ENCODE measurements at places on chromosomes 2 and 18. TPM values are rescaled to one million over a fixed set of nuclear protein-coding genes. Genes with fewer than 3 reads are reported as not detected.

The CHRNA1 gene
- not detected for total RNA-seq

The DIPK1C gene
- total RNA-seq = not detected

The CDKL4 gene
- total RNA-seq = 0.31 TPM

The FAM228A gene
- total RNA-seq = not detected

- DNase-seq = no peak
- no peak overlapping the region for H3K4me3 ChIP-seq
- H3K4me1 ChIP-seq = no peaks in the 10 kb centered on the region
- H3K36me3 ChIP-seq = no peaks in the 10 kb centered on the region
- H3K27ac ChIP-seq = no peak overlapping the region
- H3K27me3 ChIP-seq = no peaks in the 10 kb centered on the region
Measured at GRCh38 chr2:29618024-29618423, 303.4 kb downstream of the ALK start.

DNA sequence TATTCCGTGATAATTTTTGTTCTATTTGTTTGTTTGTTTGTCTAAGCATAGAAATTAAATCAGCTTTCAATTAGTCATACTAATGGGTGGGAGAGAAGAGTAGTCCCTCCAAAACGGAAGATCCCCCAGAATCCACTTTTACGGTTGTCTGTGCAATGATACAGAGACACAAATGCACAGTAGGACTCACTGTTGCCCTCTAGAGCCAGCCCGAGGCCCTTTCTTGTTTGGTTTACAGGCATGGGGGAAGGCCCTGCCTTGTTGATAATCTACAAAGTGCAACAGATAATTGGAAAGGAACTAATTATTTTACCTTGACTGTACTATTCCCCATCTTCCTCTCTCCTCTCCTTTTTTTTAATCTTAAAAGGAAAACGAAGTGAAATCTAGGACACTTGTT, 121.1 kb downstream of the ACOXL start:
- peaks cover 37% of the 10 kb centered on the region for H3K4me1 ChIP-seq
- H3K36me3 ChIP-seq = no peaks in the 10 kb centered on the region
- H3K4me3 ChIP-seq = no peak overlapping the region
- H3K27me3 ChIP-seq = no peaks in the 10 kb centered on the region
- no peak overlapping the region for H3K27ac ChIP-seq

DNA sequence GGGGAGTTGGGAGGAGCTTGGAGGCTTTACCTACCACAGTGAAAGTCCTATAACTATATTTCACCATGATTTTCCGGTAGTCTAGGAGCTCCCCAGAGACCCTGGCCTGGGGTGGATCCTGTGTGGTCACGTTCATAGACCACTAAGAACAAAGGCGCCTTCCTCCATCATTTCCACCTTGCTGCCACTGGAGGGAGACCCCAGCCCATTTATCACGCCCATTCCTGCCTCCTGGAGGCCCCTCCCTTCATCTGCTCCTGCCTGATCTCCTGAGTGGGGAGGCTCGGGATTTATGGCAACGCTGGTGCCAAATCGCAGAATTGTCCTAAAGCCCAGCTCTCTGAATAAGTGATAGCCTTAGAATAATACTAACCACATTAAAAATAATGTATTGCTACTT, 507.6 kb upstream of the SPHKAP start:
- H3K4me3 ChIP-seq = no peak overlapping the region
- no peaks in the 10 kb centered on the region for H3K36me3 ChIP-seq
- H3K27me3 ChIP-seq = no peaks in the 10 kb centered on the region
- H3K4me1 ChIP-seq = no peaks in the 10 kb centered on the region
- no peak overlapping the region for H3K27ac ChIP-seq

DNA sequence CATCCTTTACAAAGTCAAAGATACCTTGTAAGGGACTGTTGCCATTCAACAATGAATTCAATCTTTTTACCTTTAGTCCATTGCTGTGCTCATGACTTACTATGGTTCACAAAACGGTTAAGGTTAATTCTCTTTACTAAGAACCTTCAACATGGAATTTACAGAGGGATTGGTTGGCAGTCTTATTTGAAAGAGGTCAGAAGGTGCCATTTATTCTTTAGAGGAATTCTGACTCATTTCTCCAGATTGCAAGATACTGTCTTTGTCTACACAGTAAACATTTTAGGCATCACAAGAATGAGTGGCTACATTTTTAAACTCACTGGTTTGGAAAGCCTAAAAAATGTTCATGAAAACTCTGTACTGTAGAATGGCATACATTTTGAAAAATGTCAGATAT, 17.4 kb downstream of the KCNH7 start:
- no peak for DNase-seq
- no peaks in the 10 kb centered on the region for H3K27me3 ChIP-seq
- H3K27ac ChIP-seq = no peak overlapping the region
- H3K36me3 ChIP-seq = no peaks in the 10 kb centered on the region

GRCh38 chr2:222318712-222319585, 20.2 kb upstream of the PAX3 start:
- H3K27ac ChIP-seq = no peak overlapping the region
- H3K27me3 ChIP-seq = peaks cover 15% of the 10 kb centered on the region
- H3K36me3 ChIP-seq = no peaks in the 10 kb centered on the region
- peak overlapping the region; percentile 53 for H3K4me3 ChIP-seq
- no peaks in the 10 kb centered on the region for H3K4me1 ChIP-seq
- no peak for DNase-seq

GRCh38 chr2:66578054-66578686, 143.2 kb downstream of the MEIS1 start:
- H3K27ac ChIP-seq = no peak overlapping the region
- DNase-seq = no peak
- H3K4me1 ChIP-seq = no peaks in the 10 kb centered on the region
- H3K27me3 ChIP-seq = peaks cover 21% of the 10 kb centered on the region
- H3K36me3 ChIP-seq = no peaks in the 10 kb centered on the region

DNA sequence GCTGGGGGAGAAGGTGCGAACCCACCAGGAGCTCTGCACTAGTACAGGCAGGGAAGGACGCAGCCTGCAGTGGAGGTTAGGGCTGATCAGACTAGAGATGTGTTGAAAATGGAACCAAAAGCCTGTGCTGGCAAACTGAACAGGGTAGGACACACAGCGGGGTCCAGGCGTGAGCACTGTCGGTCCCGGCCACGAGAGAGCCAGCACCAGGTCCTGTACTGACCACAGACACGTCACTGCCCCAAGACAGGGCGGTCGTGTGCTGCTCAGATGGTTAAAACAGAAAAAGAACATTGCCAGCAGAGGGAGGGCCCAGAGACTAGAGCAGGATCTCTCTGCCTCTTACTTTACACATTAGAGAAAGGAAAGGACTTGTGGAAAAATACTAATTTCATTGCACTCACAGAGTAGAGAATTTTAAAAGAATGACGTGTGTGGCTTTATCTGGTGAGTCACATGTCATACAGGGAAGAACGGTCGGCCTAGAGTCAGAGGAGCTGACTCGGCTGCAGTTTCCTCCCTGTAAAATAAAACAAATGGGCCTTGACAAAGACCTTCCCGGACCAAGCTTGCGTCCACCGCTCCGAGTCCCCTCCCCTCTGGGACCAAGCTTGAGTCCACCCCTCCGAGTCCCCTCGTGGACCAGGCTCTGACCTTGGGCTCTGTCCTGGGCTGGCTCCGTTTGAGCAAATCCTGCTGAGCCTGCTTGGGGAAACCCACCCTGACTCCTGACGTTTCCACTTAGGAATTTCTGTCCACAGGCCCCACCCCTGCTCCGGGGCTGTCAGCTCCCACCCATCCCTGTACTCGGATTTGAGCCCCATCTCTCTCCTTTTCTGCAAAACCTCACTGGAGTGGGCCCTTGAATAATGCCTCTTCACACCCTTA, 16.7 kb upstream of the ADI1 start:
- no peak for DNase-seq
- no peaks in the 10 kb centered on the region for H3K4me1 ChIP-seq
- H3K27me3 ChIP-seq = no peaks in the 10 kb centered on the region
- H3K4me3 ChIP-seq = no peak overlapping the region

DNA sequence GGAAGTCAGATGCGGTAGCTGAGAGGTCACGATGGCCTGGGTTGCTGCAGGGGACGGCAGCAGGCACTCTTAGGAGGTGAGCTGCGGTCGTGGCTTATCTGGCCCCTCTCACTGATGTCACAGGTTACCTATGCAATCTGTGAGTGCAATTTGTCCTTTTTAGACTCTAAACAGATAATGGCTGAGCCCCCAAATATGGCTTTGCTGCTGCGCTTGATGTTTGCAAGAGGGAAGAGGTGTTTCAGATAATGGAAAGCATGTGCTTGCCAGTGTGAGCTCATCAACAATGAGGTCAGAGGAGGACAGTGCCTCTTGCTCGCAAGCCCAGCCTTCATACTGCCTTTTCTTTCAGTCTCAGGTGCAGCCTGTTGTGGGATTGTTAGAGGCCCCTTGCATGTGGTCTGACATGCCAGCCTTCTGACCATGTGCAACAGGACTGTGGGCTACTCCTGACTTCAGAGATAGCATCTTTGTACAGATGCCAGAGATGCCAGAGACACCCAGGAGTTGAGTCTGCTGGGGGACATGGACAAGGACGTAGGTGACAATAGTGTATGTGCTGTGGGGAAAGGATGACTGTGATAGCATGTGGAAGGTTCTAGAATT, 151.3 kb downstream of the TANC1 start:
- peaks cover 10% of the 10 kb centered on the region for H3K4me1 ChIP-seq
- H3K4me3 ChIP-seq = no peak overlapping the region
- H3K36me3 ChIP-seq = no peaks in the 10 kb centered on the region
- no peak for DNase-seq
- H3K27ac ChIP-seq = no peak overlapping the region
- H3K27me3 ChIP-seq = no peaks in the 10 kb centered on the region

GRCh38 chr2:19529677-19530076, 171.3 kb upstream of the OSR1 start:
- peaks cover 4% of the 10 kb centered on the region for H3K27me3 ChIP-seq
- no peaks in the 10 kb centered on the region for H3K36me3 ChIP-seq
- no peaks in the 10 kb centered on the region for H3K4me1 ChIP-seq
- no peak for DNase-seq
- H3K27ac ChIP-seq = no peak overlapping the region

- no peak for DNase-seq
- peaks cover 20% of the 10 kb centered on the region for H3K4me1 ChIP-seq
- H3K27ac ChIP-seq = no peak overlapping the region
- H3K36me3 ChIP-seq = no peaks in the 10 kb centered on the region
- H3K4me3 ChIP-seq = no peak overlapping the region
Measured at GRCh38 chr18:13578400-13578799, 148.0 kb downstream of the FAM210A start.

DNA sequence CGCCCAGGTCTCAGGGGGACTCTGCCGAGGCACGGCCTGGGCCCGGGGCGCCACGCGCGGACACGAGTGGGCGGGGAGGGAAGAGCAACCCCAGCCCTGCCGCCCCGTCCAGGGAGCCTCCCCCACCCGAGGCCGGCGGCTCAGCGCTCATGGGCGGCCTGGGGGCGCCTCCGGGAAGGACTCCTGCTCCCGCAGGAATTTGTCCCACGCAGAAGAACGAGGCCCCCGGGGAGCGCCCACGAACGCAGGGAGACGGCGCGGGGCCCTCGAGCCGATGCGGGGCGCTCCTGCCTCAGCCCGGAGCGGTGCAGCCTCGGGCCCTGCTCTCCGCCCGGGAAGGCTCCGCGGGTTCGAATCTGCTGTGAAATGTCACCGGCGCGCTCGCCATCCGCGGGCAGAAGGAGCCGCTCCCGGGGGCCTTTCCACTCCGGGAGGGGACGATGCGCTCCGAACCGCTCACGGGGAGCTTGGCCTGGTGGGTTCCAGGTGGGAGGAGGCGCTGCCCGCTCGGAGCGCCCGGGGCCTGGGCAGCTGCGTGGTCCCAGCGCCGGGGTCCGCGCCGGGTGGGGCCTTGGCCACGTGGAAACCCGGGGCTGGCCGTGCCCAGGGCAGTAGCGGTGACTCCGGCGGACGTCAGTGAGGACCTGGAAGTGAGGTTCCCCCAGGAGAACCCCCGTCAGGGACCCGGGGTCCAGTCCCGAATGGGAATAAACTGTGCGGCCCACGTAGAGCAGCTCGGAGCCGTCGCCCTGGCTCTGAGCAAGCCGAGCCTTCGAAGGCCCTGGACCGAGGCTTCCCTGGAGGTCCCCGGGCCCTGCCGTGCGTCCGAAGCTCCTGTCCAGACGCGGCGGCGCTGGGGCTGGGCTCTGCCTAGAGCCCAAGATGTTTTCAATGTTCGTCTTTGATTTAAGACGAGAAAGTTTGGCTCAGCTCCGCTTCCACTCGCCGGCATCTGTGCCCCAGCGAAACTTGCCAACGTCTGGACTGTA, 41.4 kb upstream of the CTDP1 start:
- H3K27me3 ChIP-seq = no peaks in the 10 kb centered on the region
- H3K36me3 ChIP-seq = no peaks in the 10 kb centered on the region
- no peak for DNase-seq
- H3K4me1 ChIP-seq = no peaks in the 10 kb centered on the region
- H3K4me3 ChIP-seq = no peak overlapping the region

All from CD8-positive, alpha-beta memory T cell (primary cell).